Activated CD4-positive, alpha-beta memory T cell treated with anti-CD3 and anti-CD28 coated beads, Interleukin-2, amount 10 ng/mL, durations not matched to agents 7 days and 5 days (primary cell): ENCODE measurements at places on chromosomes 2 and 18. TPM values are rescaled to one million over a fixed set of nuclear protein-coding genes. Genes with fewer than 3 reads are reported as not detected.

UPP2 gene
- total RNA-seq = not detected

AQP12A gene
- not detected for total RNA-seq

NIF3L1 gene
- total RNA-seq = 28.9 TPM

MC2R gene
- not detected for total RNA-seq

MYO5B gene
- not detected for total RNA-seq

MTCL1 gene
- total RNA-seq = 1.1 TPM

KCTD18 gene
- total RNA-seq = 17.5 TPM

ALPP gene
- total RNA-seq = not detected

HOXD13 gene
- not detected for total RNA-seq

ASTL gene
- 0.53 TPM for total RNA-seq

LBH gene
- total RNA-seq = 105 TPM

CTDP1 gene
- total RNA-seq = 34.8 TPM

ABCB11 gene
- total RNA-seq = not detected

C18orf63 gene
- total RNA-seq = not detected

CAPN10 gene
- 53.1 TPM for total RNA-seq

SERPINB2 gene
- not detected for total RNA-seq

FRZB gene
- not detected for total RNA-seq
